ENCODE measurements at places on chromosomes 7 and 10. TPM values are rescaled to one million over a fixed set of nuclear protein-coding genes. Genes with fewer than 3 reads are reported as not detected.

ACTR3C gene
- total RNA-seq: 7.7 TPM

MMP21 gene
- total RNA-seq: not detected

A1CF gene
- total RNA-seq: not detected

FKBP9 gene
- total RNA-seq: 0.78 TPM

MRPS33 gene
- total RNA-seq: 76.3 TPM

WDR86 gene
- not detected for total RNA-seq

TMEM236 gene
- 0.05 TPM for total RNA-seq

CLRN3 gene
- total RNA-seq: not detected

CALU gene
- 30.6 TPM for total RNA-seq

Measured in activated naive CD4-positive, alpha-beta T cell treated with anti-CD3 and anti-CD28 coated beads, Interleukin-2, amount 10 ng/mL, durations not matched to agents 5 hours and 36 hours (primary cell).